ENCODE measurements at places on chromosomes 5 and 9.

GRCh38 chr5:175328176-175328575, 115.8 kb downstream of the DRD1 start:
- no peak for DNase-seq

- no peak for DNase-seq
Observed at GRCh38 chr9:131334629-131335367, 45.3 kb downstream of the PLPP7 start.

DNA sequence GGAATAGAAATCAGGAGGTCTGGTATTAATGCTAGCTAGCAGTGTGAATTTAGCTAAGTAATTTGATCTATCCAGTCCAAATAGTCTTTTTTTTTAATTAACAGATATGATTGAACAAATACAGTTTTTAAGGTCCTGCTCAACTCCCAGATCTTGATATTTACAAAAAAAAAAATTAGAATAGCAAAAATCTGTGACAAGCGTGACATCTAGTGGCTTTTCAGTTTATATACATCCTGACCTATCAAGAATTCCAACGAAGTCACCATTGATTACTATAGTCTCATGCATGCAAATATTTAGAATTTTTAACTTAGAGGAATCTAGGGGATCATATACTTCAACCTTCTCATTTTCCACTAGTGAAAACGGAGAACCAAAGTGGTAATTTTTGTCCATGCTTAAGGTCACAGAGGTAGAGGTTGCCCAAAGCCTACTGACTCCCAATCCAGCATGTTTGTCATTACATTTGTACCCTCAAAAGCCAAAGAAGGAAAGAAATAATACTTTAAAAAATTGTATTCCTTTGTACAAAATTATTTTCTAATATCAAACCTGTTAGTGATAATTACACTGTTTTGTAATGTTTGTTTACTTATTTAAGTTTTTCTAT, 17.6 kb upstream of the TARS1 start:
- no peak for DNase-seq

- DNase-seq: no peak
Observed at GRCh38 chr9:13140843-13141592, 138.5 kb downstream of the MPDZ start.

GRCh38 chr5:51983161-51983560, 599.9 kb downstream of the ISL1 start:
- peak; percentile 0 for DNase-seq

DNA sequence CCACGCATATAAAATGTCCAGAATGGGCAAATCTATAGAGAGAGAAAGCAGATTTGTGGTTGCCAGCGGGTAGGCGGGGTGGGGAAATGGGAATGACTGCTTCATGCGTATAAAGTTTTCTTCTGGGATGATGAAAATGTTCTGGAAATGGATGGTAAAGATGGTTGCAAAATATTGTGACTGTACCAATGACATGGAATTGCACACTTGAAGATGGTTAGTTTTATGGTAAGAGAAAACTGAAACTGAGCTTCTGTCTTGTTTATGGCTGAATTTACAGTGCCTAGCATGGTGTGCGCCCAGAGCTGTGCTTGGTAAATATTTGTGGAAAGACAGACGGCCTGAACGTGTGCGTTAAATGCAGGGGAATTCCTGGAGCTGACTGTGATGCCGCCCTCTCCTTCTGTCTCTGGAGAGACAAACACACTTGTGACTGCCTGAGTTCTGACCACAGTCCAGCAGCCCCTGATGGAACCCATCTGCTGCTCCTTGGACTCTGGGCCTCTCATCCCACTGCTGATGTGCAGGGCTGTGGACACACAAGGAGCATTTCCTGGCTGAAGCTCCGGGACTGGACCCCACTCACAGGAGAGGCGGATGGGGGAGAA, 8.6 kb upstream of the PTGES start:
- no peak for DNase-seq

DNA sequence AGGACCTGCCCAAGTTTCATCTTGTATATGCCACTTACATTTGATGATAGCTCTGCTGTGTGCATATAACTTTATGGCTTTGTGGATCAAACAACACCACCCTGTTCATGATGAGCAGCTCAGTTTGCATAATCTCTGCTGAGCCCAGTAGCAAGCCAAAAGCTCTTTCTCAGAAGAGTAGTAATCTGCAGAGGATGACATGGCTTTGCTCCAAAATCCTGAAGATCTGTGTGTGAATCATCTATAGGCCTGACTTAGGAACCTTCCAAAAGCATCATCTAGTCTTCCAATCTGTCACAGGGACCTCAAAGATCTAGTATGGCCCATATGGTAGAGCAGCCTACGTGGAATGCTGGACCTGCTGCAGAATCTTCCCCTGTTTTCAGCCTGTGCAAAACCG, 394.6 kb downstream of the PSAT1 start:
- no peak for DNase-seq

GRCh38 chr9:114071197-114071795, 6.8 kb downstream of the AMBP start:
- no peak for DNase-seq
